ENCODE measurements at places on chromosomes 12 and 14. TPM values are rescaled to one million over a fixed set of nuclear protein-coding genes. Genes with fewer than 3 reads are reported as not detected.

DNA sequence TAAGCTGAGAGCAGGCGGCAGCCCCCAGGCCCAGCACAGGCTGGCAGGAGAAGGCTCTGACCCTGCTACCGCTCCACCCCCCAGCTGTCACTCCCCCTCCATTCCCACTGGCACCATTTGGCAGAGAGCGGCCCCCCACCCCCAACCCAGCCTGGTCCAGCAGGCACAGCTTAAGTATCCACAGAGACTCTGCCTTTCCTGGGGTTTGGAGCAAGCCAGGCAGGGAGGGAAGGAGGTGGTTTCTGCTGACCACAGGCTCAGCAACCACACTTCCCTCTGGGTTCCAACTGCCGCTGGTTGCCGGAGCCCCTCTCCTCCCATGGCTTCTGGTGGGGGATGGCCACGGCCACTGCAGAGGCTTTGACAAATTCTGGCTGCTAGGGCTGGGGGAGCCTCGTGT is 30.5 kb upstream of the CCND2 start:
- peak; percentile 69 for DNase-seq

- no peak for DNase-seq
These were observed 30.3 kb downstream of the FAIM2 start for GRCh38 chr12:49873361-49873934.

- DNase-seq = peak; percentile 84
These were observed 54.2 kb downstream of the RPAP3 start for GRCh38 chr12:47651368-47652254.

GRCh38 chr14:91885113-91885712 is 17.9 kb upstream of the TC2N start:
- DNase-seq = no peak

Gene KRT85
- total RNA-seq = not detected

Gene JPH4
- 0.27 TPM for total RNA-seq

Gene DTX1
- 1.1 TPM for total RNA-seq

Data from hematopoietic multipotent progenitor cell (in vitro differentiated cells).